B cell (primary cell): ENCODE measurements at places on chromosomes 11 and 22. TPM values are rescaled to one million over a fixed set of nuclear protein-coding genes. Genes with fewer than 3 reads are reported as not detected.

The ST14 gene
- polyA plus RNA-seq: 5.8 and 36.2 TPM in 2 replicates

The GVQW3 gene
- polyA plus RNA-seq: 3.5 and 4.9 TPM in 2 replicates

The LMO1 gene
- polyA plus RNA-seq: 0.22 TPM in 1 of 2 replicates, not detected in the other

The OR51I1 gene
- polyA plus RNA-seq: 0.30 and 0.31 TPM in 2 replicates

The EIF3F gene
- polyA plus RNA-seq: 549 and 584 TPM in 2 replicates

The SPON1 gene
- polyA plus RNA-seq: 0.01 TPM in 1 of 2 replicates, not detected in the other

The OR8D4 gene
- polyA plus RNA-seq: not detected in 2 replicates
